ENCODE measurements at places on chromosomes 6 and 20.
A peak's percentile ranks its signal among the peaks of the same experiment; 100 is the strongest.

- H3K27me3 ChIP-seq, result no peaks in the 10 kb centered on the region
- no peak for DNase-seq
- no peak overlapping the region for H3K27ac ChIP-seq
- no peaks in the 10 kb centered on the region for H3K36me3 ChIP-seq
- H3K4me3 ChIP-seq, result no peak overlapping the region
Observed at GRCh38 chr6:28078836-28079235, 1.5 kb upstream of the ZNF165 start.

DNA sequence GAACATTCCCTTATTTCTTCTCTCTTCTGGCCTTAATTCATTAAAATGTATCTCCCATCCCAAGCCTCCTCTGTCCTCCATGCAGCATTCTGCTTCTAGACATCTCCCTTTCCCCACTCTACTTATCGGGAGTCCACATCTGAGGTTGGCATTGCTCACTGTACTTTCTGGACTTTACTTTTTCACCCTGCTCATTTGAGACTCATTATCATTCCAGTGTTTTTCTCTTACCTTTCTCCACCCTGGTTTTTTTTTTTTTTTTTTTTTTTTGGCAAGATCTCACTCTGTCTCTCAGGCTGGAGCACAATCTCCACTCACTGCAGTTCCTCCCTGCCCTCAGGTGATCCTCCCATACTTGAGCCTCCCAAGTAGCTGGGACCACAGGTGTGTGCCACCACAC is 4.5 kb downstream of the ENPP3 start:
- H3K4me3 ChIP-seq, result no peak overlapping the region
- no peaks in the 10 kb centered on the region for H3K36me3 ChIP-seq
- no peak for DNase-seq
- no peaks in the 10 kb centered on the region for H3K4me1 ChIP-seq

- H3K4me1 ChIP-seq, result no peaks in the 10 kb centered on the region
- no peaks in the 10 kb centered on the region for H3K36me3 ChIP-seq
- DNase-seq, result no peak
Observed at GRCh38 chr20:13312300-13312699, 91.2 kb downstream of the ISM1 start.

GRCh38 chr20:14616003-14616402 is 278.6 kb upstream of the FLRT3 start:
- no peaks in the 10 kb centered on the region for H3K27me3 ChIP-seq
- no peak for DNase-seq
- H3K27ac ChIP-seq, result no peak overlapping the region

DNA sequence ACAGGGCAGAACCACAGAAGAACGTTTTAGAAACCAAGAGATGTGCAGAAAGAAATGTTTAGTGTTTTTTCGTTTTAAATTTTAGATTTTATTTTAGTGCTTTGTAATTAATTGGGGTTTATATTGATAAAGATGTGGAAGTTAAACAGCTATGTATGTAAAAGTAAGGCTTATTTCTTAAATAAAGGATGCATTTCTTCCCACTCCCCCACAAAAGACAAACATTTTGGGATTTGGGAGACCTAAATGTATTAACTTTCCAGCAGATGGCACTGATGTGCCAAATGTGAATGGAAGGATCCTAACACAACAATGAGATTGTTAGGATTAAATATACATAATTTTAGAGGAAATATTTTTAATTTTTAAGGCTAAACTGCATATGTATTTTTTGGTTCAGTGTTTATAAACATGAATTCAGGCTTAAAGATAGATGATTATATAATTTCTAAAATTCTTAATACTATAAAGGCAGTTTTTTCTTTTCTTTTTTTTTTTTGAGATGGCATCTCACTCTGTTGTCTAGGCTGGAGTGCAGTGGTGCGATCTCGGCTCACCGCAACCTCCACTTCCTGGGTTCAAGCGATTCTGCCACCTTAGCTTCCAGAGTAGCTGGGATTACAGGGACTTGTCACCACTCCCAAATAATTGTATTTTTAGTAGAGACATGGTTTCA is 12.0 kb downstream of the PFDN4 start:
- DNase-seq, result no peak
- H3K36me3 ChIP-seq, result peaks cover 12% of the 10 kb centered on the region
- H3K27me3 ChIP-seq, result no peaks in the 10 kb centered on the region
- no peak overlapping the region for H3K4me3 ChIP-seq

DNA sequence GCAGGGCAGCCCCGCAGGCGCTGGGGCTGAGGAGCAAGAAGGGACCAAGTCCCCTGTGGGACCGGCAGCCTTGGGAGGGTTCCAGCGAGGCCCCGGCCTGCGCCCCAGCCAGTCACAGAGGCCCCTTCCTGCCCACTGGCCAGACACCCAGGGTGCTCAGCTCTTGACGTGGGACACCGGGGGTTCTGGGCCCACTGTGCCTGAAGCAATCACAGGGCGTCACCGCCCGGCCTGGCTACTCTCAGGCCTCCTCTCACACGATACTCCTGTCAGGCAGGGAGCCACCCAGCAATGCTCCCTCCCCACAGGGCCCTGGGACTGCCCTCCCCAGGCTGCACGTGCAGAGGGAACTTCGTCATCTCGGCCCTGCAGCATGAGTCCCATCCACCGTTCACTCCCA is 14.5 kb downstream of the TAF4 start:
- H3K27me3 ChIP-seq, result no peaks in the 10 kb centered on the region
- H3K27ac ChIP-seq, result no peak overlapping the region
- H3K4me3 ChIP-seq, result no peak overlapping the region
- no peak for DNase-seq

GRCh38 chr6:86952991-86953390 is 15.7 kb downstream of the HTR1E start:
- no peaks in the 10 kb centered on the region for H3K27me3 ChIP-seq
- H3K4me1 ChIP-seq, result no peaks in the 10 kb centered on the region
- H3K4me3 ChIP-seq, result no peak overlapping the region
- no peaks in the 10 kb centered on the region for H3K36me3 ChIP-seq
- H3K27ac ChIP-seq, result no peak overlapping the region
- no peak for DNase-seq

- no peaks in the 10 kb centered on the region for H3K27me3 ChIP-seq
- H3K36me3 ChIP-seq, result no peaks in the 10 kb centered on the region
- H3K27ac ChIP-seq, result no peak overlapping the region
- no peaks in the 10 kb centered on the region for H3K4me1 ChIP-seq
- DNase-seq, result no peak
Observed at GRCh38 chr6:119565893-119566292, 216.3 kb upstream of the MAN1A1 start.

- no peaks in the 10 kb centered on the region for H3K36me3 ChIP-seq
- H3K4me3 ChIP-seq, result no peak overlapping the region
- DNase-seq, result no peak
Observed at GRCh38 chr6:170449835-170450753, 103.0 kb downstream of the PSMB1 start.

DNA sequence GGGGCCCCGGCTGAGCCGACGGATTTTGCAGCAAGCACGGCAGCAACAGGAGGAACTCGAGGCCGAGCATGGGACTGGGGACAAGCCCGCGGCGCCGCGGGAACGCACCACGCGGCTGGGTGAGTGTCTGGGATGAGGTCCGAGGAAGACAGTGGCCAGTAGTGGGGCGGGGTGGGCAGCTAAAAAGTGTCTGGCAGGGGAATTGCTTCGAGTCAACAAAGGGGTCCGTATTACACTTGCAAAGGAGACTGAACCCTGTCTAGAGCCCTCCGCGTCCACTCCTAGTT is 356 bp downstream of the BYSL start:
- peak overlapping the region; percentile 92 for H3K4me3 ChIP-seq
- H3K4me1 ChIP-seq, result peaks cover 37% of the 10 kb centered on the region
- H3K36me3 ChIP-seq, result peaks cover 1% of the 10 kb centered on the region
- H3K27ac ChIP-seq, result peak overlapping the region; percentile 92

DNA sequence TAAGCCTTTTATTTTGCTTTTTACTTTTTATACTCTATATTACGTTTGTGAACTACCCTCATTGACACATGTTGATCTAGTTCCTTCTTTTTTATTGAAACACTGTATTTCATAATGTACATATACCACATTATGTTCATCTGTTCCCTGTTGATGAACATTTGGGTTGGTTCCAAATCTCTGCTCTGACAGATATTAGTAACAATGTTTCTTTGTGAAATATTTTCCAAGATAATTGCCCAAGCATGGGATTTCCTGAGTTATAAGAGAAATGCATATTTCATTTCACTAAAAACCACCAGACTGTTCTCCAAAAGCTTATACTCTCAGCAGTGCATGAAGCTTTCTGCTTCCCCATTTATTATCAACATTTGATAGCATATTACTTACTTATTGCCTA is 44.2 kb upstream of the TNFRSF21 start:
- no peak overlapping the region for H3K27ac ChIP-seq
- DNase-seq, result no peak
- no peaks in the 10 kb centered on the region for H3K36me3 ChIP-seq
- no peaks in the 10 kb centered on the region for H3K4me1 ChIP-seq
- H3K27me3 ChIP-seq, result no peaks in the 10 kb centered on the region
- no peak overlapping the region for H3K4me3 ChIP-seq

DNA sequence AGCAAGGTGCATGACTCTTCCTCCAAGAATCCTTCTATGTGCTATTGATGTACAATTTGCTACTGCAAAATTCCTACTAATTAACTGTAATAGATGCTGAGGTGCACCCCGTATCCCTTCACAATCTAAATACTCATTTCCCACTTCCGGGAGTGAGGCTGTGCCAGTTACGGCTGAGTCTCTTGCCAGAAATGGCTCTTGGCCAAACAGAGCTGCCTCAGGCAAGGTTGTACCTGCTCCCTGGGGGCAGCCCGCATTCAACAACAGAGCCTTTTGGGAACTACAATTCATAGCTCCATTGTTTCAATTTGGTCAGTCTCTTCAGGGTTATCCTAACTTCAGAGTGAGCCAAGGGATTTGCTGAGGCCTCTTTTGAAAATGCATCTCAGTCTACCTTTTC is 789.8 kb upstream of the MAP3K7 start:
- no peaks in the 10 kb centered on the region for H3K27me3 ChIP-seq
- no peak overlapping the region for H3K4me3 ChIP-seq
- no peaks in the 10 kb centered on the region for H3K4me1 ChIP-seq
- no peaks in the 10 kb centered on the region for H3K36me3 ChIP-seq

GRCh38 chr6:36612101-36612625 is 18.0 kb downstream of the SRSF3 start:
- H3K4me3 ChIP-seq, result no peak overlapping the region
- no peak for DNase-seq
- peaks cover 38% of the 10 kb centered on the region for H3K4me1 ChIP-seq
- H3K27ac ChIP-seq, result no peak overlapping the region
- H3K36me3 ChIP-seq, result peaks cover 16% of the 10 kb centered on the region

DNA sequence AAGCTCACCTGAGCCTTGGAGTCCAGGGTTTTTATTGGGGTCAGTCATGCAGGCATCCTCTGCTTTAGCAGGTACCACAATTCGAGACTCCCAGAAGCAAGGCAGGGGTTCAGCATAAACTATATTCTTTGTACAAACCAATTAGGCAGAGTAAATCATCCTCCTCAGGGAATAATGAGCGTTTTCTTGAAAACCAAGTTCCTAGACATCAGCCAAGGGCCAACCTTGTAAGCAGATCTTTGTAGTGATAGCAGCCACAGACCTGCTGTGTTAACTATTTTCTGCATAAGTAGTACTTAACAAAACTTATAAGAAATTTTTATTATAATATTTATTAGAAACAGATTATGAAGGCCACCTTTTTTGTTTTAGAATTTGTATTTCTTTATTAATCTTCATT is 74.7 kb downstream of the STXBP5 start:
- no peaks in the 10 kb centered on the region for H3K4me1 ChIP-seq
- no peak overlapping the region for H3K4me3 ChIP-seq
- no peaks in the 10 kb centered on the region for H3K27me3 ChIP-seq
- peaks cover 20% of the 10 kb centered on the region for H3K36me3 ChIP-seq

- no peak overlapping the region for H3K27ac ChIP-seq
- no peaks in the 10 kb centered on the region for H3K36me3 ChIP-seq
- H3K4me1 ChIP-seq, result no peaks in the 10 kb centered on the region
Observed at GRCh38 chr6:170172825-170173256, 118.0 kb downstream of the DLL1 start.

DNA sequence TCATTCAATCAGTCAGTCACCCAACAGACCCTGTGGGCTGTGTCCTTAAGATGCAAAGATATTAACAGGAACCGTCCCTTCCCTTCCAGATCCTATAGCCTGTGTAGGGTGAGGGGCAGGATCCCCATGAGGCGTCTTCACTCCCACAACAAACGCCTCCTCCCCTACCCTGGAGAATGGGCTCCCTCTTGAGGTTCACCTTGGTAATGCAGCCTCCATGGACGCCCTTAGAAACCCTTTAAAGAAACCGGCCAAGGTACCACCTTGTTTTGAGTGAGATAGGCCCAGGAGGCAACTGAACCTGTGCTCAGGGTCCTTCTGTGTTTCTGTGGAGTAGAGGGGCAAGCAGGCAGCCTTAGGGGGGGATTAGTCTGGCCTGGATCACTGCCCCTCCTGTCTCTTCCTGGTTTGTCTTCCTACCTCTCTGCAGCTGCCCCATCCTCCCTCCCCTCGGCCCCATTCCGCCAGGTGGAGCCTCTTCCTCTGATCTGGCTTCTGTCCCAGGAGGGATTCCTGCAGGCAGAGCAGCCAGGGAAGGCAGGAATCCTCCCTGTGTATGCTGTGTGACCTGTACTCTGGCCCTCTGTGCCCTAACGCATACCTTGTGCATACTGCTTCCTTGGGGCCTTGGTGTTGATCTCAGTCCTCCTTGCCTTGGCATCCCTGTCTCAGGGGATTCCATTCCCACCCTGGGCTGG is 6.6 kb upstream of the GUCA1A start:
- H3K27me3 ChIP-seq, result no peaks in the 10 kb centered on the region
- H3K4me3 ChIP-seq, result no peak overlapping the region
- H3K36me3 ChIP-seq, result no peaks in the 10 kb centered on the region
- peak; percentile 95 for DNase-seq
- no peaks in the 10 kb centered on the region for H3K4me1 ChIP-seq

DNA sequence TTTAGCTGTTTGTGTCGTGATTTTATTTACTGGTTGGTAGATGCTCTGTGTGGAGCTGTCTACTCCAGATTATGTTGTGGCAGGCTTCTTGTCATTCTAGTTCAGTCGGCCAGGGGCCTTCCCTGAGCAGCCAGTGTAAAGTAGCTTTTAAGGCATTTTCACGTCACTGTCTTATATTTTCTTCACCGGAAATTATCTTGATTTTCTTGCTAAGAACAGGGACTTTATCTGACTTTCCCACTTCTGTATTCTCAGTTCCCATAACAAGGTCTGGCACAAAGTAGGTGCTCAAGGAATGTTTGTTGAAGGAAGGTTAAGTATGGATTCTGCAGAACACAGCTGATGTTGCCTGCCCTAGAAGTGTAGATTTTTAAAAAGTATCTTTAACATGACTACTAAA is 868 bp downstream of the LTV1 start:
- H3K4me3 ChIP-seq, result peak overlapping the region; percentile 80
- H3K36me3 ChIP-seq, result peaks cover 39% of the 10 kb centered on the region
- H3K27ac ChIP-seq, result peak overlapping the region; percentile 94

GRCh38 chr6:68059899-68060298 is 575.2 kb upstream of the ADGRB3 start:
- H3K4me3 ChIP-seq, result no peak overlapping the region
- H3K27ac ChIP-seq, result no peak overlapping the region
- no peaks in the 10 kb centered on the region for H3K4me1 ChIP-seq
- no peaks in the 10 kb centered on the region for H3K27me3 ChIP-seq
- DNase-seq, result no peak

All from esophagus muscularis mucosa (tissue), 4 donors.